RWPE1 (cell line): ENCODE measurements at places on chromosomes 2 and 18.

DNA sequence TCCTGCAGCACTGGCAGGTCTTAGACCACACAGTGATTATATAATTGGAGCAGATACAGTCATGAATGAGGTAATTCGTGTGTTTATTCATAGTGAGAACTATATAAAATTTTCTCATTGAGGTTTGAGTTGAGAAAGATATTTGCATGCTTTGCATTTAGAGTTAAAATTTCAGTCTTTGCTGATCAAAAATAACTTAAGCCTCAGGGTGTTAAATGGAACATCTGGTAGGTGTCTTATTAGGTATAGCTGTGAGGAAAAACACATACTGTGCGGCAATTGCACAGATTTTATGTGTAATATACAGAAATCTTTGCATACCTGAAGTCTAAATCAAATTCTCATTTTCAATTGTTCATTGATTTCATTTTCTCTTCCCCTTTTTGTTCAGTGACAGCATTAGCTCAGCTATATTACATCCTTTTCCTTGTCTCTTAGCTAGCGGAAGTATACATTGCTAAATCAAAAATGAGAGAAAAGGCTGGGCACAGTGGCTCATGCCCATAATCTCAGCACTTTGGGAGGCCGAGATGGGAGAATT, 21.2 kb downstream of the GORASP2 start:
- DNase-seq = no peak

DNA sequence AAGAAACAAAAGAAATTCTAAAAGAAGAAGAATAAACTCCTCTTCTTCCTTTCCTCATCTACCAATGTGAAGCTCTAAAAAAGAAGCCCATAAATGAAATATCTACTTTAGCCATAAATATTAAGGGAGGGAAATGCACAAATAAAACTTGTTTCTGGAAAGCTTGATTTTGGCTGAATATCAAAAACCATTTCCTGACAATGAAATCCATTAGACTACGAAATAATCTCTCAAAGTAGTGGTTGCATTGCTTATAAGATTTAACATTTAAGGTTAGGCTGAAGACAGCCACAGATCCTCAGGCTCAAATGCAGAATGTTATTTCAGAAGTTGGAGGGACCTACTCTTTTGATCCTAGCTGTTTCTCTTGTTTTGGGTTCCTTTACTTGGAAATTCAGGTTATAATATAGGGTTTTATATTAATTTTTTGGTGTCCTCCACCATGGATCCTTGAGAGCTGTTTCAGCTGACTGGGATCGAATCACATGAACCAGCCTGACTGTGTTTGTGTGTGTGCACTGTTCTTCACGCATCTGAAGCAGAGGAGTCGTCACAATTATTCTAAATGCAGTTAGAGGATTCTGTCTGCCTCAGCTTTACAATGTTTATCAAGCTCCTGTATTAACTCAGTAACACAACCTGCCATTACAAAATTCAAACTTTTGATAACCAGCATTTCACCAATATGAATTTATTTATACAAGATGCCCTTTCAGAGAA, 474.8 kb downstream of the ARHGAP15 start:
- no peak for DNase-seq

- DNase-seq = peak; percentile 68
Observed at GRCh38 chr2:224816816-224817215, 100.7 kb upstream of the CCDC195 start.

GRCh38 chr2:28895189-28895893, 874 bp downstream of the WDR43 start:
- peak; percentile 58 for DNase-seq

DNA sequence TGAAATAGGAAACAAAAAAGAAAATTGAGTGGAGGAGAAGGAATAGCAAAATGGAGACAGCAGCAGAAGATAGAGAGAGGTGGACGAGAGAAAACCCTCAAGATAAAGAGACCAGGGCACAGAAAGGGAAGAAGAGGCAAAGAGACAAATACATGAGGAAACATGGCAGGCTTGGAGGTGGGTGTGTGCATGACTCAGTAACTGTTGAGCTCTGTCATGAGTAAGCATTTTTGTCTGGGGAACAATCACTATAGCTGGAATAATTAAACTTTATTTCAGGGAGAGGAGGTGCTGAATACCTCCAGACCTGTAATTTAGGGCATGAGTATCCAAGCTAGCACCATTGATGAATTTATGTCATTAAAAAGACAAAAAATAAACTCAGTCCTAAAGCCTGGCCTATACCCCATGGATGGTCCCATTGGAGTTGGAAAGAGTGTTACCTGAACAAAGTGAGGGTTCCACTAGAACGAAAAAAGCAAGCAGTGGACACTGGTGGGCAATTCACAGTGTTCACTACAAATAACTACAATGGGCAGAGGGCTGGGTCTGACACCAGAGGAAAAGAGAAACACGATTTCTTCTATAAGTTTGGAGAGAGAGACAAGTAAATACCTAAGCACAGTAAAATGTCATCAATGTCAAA, 145.5 kb downstream of the ADCYAP1 start:
- DNase-seq = peak; percentile 15

- no peak for DNase-seq
Observed at GRCh38 chr18:56861244-56861643, 210.1 kb downstream of the WDR7 start.

DNA sequence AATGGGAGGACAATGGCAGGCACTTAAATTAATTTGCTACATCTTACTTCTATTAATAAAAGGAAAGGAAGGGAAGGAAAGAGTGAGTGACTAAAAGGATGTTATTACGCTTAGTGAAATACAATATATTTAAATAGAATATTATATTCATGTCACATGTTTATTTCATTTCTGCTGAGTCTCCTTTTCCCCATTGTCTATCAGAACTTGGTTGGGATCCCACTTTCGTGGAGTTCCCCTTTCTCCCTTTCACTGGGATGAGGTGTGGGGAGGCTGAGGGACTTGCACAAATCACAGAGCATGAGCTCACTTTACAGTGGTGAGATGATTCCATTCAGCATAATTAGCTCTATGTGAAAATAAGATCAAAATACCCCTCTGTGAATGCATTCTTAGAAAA, 730.6 kb downstream of the TSN start:
- DNase-seq = no peak

- no peak for DNase-seq
Observed at GRCh38 chr2:149924549-149925213, 337.1 kb upstream of the MMADHC start.

DNA sequence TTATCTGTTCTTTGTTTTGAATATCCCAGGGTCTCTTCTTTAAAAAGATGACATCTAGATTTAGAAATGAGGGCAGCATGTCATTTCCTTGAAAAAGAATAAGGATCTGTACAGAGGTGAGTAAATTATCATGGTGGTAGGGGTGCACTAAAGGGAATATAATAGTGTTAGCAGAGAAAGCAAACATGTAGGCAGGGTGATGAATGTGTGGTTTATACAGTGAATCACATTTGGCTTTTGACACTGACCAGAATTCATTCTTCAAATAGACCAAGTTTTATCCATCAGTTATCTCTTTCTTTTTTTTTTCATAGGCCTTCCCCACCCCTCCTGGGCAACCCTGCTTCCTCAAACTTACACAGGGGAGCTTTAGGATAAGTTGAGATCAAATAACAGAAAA, 184.5 kb upstream of the LRP1B start:
- no peak for DNase-seq

DNA sequence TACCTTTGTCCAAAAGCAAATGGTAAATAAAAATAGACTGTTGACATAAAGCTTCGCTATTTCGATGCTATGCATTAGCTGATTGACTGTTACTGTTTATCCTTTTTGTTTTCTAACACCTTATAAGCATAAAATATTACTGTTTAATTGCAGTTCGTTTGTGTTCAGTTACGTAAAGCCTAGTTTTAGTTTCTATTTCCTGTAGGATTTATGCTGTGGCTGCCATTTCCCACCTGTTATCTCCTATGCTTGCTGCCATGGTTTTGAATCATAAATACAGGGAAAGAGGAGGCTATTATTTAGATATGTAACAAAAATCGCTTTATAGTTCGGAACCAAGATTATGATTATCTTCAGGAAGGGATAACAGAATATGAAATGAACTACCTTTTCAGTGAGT, 3.9 kb downstream of the TANK start:
- no peak for DNase-seq

- no peak for DNase-seq
Observed at GRCh38 chr18:70068981-70069380, 121.3 kb upstream of the CD226 start.

DNA sequence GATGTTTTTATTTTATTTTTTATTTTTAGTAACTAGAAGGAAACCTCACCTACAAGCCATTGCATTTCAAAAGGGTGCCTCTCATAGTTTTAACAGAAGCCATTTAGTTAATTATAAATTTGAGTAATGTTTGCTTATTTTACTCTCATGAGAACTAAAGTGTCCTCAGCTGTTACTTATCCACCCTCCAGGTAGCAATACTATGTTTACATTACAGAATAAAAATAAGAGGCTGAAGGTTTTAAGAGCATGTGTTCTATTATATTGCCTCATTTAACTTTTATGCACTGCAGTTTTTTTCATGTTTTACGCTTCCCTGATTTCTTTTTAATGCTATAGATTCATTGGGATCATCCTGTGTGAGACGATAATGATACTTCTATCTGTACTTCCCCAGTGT, 235.5 kb downstream of the THSD7B start:
- no peak for DNase-seq

DNA sequence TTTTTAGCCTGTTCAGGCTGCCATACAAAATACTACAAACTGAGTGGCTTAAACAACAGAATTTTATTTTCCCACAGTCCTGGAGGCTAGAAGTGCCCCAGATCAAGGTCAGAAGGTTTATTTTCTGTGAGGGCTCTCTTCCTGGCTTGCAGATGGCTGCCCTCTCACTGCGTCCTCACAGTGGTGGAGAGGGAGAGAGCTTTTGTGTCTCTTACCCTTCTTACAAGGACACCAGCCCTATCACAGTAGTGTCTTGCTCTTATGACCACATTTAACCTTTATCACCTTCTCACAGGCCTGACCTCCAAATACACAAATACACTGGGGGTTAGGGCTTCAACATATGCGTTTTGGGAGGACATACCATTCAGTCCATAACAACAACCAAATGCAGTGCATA, 11.7 kb downstream of the WDR7 start:
- DNase-seq = no peak

GRCh38 chr18:58225101-58225500, 181.1 kb downstream of the NEDD4L start:
- DNase-seq = no peak

DNA sequence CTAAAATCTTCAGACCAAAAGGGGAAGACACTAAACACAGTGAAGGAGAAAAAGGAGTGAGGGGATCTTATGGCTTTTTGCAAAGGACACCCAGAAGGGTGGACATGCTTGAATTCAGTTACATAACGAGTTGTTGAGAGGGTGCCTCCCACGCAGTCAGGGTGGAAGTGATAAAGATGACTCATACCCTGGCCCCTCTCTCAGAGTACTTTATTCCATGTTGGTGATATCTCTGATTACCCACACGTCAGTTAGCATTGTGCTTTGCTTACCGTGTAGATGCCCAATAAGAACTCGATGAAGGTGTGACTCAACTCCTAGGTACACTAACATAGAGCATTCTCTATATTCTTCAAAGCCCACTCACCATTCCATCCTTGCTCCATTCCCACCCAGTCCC, 44.4 kb downstream of the EN1 start:
- DNase-seq = no peak

GRCh38 chr2:84874381-84875212, 6.3 kb downstream of the TRABD2A start:
- DNase-seq = no peak
